ENCODE measurements at places on chromosomes 5 and 9.

DNA sequence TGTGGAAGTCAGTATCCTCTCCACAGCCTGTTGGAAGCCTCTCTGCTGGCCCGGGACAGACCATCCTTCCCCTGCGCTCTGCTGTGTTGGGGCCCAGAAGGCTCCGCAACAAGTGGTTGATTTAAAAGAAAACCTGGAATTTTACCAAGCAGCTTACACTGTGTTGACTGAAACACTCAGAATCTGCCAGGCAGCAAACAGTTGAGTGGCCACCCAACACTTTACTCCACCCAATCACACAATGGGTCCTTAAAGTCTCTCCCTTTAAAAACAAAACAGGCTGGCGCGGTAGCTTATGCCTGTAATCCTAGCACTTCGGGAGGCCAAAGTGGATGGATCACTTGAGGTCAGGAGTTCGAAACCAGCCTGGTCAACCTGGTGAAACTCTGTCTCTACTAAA is 28.0 kb upstream of the DMRT3 start:
- no peak for DNase-seq

DNA sequence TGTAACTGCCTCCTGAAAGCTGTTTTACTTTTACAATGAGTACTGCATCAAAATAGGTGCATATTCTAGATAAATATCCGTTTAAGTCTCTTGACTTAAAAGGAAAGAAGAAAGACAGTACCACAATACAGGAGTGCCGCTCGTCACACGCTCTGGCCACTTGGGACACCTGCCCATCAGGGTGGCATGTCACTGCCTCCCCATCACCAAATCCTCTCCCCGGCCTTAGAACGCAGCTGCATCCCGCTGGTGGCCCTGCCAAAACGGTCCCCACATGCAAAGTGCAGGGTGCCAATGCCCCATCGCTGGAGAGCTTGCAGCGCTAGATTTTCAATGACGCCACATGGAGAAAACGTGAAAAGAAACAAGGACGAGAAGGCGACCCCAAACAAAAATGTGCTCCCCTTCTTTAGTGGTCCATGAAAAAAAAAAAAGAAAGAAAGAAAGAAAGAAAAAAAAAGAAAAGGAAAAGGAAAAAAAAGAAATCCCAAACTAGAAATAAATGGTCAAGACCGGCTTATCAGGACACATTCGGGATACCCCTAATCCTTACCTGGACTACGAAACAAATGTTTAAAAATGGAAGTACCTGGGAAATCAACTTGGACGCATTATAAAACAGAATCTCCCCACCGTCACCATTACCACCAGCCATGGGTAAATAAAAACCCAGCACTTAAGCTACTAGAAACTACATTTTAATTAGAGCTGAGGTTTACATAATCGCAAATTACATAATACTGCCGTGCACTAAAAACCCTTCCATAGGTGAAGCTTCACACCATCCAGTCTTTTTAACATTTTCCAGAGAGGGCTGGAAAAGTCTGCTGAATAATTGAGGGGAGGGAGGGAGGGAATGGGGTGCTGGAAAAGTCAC is 1.0 kb downstream of the ANKH start:
- DNase-seq: peak; percentile 49

DNA sequence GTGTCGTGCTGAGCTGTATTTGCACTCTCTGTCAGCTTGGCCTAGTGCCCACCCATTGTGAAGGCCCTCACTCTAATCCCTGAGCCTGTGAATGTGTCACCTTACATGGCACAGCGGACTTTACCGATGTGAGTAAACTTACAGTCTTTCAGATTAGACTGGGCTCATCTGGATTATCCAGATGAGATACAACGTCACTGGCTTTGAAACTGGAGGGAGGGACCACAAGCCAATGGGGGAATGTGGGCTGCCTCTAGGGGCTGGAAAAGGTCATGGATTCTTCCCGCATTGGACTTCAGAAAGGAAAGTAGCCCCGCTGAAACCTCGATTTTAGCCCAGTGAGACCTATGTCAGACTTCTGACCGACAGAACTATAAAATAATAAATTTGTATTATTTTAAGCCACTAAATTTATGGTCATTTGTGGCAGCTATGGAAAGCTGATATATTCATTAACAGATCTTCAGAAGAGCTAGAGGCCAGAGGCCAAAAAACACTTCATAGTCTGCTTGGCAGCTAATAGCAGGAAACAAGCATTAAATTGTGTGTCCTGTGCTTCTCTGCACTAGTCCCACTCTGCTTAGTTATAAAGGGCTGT is 139.0 kb upstream of the GAS1 start:
- no peak for DNase-seq

DNA sequence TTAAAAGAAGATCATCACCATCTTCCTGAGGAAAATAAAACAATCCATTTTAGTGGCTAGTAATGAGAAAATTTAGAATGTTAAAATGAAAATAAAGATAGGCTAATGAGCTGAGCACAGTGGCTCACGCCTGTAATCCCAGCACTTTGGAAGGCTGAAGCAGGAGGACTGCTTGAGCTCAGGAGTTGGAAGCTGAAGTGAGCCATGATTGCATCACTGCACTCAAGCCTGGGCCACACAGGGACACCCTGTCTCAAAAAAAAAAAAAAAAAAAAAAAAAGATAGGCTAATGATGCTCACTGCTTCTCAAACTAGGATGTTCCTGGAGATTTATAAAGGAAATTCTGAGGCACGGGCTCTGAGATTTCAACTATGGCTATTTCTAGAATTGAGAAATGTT is 50.3 kb downstream of the CPLANE1 start:
- DNase-seq: no peak

DNA sequence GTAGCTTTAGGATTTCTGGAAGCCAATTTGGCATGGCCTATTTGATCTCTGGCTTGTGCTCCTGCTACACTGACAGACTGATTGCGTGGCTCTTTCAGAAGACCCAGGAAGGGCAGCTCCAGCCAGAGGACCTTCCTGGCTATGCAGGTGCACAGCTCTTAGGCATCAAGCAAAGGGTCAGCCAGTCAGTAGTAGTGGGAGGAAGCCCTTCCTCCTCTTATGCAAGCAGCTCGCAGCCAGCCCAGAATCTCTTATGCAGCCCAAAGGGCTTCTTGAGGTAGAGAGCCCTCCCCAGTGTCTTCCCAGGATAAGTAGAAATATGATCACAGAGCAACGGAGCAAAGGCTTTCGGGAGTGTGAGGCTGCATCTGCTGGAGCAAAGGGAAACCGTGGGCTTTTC is 43.2 kb downstream of the SLC36A1 start:
- DNase-seq: no peak

GRCh38 chr9:77751341-77752091 is 103.4 kb upstream of the GNA14 start:
- no peak for DNase-seq

DNA sequence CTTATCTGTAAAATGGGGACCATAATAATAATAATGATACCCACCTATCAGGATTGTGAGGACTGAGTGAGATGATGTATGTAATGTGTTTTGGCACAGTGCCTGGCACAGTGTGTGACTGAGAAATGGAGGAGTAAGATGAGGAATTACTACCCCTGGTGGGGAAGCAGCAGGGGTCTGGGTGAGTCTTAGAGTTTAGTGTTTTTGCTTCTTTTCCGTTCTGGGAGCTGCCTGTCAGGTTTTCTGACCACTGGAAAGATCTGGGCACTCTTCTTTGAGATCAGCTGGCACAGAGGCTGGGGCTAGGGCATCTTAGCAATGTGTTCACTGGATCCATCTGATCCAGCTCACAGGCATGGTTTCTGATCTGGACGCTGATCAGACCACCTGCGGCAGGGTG is 8.5 kb downstream of the LCP2 start:
- no peak for DNase-seq
